ENCODE measurements at places on chromosomes 11 and 22. TPM values are rescaled to one million over a fixed set of nuclear protein-coding genes. Genes with fewer than 3 reads are reported as not detected.

- DNase-seq: no peak
These were observed 5.1 kb downstream of the PANX1 start for GRCh38 chr11:94133752-94134151.

DNA sequence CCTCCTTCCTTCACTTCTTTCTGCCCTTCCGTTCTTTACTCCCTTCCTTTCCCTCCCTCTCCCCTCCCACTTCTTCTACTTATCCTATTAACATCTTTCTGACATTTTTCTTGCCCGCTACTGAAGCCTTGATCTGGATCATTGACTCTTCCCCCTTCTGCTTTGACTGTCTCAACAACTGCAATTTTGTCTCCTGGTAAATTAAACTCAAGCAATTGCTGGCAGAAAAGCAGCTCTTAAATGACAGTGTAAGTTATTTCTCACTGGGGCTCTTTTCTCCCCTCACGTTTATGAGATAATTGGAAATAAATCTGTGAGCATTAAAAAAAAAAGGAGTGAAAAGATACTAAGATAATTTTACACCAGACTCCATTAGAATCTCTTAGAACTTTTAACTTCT lies 120.0 kb downstream of the SLC17A6 start:
- no peak for DNase-seq

GRCh38 chr11:134215836-134216235 lies 7.9 kb downstream of the NCAPD3 start:
- DNase-seq: no peak

DNA sequence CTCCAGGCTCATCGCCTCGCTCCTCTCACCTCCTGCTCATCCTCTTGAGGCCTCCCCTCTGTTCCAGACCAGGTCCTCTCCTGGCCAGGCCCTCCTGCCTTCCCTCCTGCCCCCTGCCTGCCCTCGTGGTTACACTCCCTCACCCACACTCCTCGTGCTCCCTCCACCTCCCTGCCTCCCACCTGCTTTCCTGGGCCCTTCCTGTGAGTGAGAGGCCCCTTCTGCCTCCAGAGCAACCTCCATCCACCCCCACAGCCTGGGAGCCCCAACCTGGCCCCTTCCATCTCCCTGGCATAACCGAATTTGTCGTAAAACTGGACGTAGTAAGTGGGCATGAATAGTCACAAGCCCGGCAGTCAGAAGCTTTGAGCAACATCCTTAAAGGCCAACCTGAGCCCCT lies 4.5 kb downstream of the APOBEC3G start:
- DNase-seq: no peak

GRCh38 chr11:123103326-123103980 lies 41.5 kb upstream of the HSPA8 start:
- peak; percentile 58 for DNase-seq

DNA sequence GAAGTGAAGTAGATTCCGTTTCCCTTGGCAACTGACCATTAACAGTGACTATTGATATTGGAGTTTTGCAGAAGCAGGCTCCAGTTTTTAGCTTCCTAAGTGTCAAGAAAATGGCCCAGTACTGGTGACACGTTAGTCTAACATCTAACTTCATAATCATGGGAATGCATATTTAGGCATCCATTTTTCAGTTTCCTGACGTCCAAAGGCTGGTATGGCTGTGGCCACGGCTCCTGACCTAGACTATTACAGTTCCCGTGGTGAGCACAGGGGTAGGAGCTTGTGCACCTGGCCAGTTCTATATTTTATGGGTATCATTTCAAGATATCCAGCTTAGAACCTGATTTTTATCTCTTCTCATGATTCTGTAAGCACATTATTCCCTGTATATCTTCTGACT lies 323.8 kb downstream of the GUCY1A2 start:
- DNase-seq: no peak

Gene CARD18
- not detected for total RNA-seq

Gene NCF4
- not detected for total RNA-seq

Gene GRAMD1B
- 0.69 TPM for total RNA-seq

Data from renal cortical epithelial cell (primary cell).